ENCODE measurements at places on chromosomes 13 and 19.
A peak's percentile ranks its signal among the peaks of the same experiment; 100 is the strongest.

DNA sequence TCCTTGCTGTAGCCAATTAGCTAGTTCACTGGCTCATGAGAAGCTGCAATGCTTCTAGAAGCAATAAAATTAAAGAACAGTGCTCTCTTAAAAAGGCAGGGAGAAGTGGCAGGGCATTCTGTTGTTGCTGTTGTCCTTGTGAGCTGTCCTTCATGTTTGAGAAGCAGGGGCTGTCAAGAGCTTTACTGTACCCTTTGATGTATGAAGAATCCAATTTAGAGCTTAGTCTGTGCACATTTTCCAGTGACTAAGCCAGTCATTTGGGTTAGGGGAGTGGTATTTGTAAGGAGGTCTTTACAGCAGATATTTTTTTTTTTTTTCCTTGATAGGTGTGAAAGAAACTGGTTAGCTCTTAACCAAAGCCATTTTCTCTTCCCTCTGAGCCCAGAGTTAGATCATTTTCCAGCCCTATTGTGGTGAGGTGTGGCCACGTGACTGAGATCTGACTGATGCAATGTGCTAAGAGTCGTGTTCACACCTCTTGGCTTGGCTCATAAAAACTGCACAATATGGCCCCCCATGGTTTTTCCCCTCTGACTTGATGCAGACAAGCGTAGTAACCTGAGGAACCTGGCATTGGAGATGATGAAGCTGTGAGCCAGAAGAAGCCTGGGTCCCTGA, 309.6 kb upstream of the TMTC4 start:
- no peak for DNase-seq

DNA sequence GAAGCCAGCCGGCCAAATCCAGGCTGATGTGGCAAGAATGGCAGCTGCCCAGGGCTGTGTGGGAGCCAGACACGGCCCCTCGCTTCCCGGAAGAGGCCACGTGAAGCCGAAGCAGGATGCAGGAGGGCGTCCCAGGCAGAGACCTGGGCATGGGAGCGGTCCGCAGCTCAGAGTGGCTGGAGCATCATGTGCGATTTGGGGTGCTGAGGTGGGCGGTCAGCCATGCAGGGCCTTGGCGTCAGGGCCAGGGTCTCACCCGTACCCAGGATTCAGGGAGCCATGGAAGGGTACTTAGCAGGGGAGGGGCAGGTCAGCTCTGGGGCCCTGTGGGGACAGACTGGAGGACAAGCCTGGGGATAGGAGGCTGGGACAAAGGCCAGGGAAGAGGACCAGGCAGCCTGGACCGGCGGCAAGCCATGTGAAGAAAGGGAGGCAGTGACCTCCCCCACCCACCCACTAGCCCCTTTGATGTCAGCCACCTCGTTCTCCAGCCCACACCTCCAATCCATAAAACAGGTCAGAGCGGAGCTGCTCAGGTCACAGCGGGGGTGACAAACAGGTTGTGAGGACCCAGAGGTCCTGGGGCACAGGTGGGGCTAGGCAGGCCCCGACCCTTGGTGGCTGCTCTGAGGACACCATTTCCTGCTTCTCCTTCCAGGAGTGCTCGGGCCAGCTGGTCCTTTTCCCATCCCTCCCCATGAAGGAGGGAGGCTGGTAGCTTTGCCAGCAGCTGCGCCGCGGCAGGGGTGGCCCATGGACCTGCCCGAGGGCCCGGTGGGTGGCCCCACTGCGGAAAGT, 2.3 kb downstream of the KASH5 start:
- no peak for DNase-seq

DNA sequence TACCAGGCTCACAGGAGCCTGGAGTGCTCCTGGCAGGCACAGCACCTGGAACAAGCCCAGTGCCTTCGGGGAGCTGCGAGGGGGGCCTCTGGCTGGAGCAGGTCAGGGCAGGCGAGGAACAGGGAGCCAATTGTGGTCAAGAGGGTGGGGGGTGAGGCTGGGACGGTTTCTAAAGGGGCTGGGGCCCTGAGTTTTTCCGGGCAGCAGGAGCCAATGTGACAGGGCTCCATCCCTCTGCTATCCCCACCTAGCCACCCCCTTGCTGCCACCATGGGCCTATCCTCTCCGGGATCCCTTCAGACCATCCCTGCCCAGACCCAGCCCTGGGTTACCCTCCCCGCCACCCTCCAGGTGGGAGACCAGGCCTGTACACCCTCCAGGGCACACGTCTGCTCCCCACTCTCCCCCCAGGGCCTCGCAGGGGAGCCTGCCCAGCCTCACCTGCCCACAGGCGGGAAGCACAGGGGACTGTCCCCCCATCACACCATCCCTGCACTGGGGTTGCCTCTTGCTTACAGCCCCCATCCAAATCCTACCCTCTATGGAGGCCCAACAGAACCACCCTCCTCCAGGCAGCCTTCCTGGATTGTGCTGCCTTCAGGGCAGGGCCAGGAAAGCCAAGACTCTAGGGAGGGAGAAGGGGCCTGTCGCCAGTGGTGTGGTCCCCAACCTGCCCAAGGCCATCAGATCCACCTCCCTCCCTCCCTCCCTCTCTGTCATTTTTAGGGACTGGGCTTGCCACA, 121.0 kb downstream of the URI1 start:
- no peak for DNase-seq

DNA sequence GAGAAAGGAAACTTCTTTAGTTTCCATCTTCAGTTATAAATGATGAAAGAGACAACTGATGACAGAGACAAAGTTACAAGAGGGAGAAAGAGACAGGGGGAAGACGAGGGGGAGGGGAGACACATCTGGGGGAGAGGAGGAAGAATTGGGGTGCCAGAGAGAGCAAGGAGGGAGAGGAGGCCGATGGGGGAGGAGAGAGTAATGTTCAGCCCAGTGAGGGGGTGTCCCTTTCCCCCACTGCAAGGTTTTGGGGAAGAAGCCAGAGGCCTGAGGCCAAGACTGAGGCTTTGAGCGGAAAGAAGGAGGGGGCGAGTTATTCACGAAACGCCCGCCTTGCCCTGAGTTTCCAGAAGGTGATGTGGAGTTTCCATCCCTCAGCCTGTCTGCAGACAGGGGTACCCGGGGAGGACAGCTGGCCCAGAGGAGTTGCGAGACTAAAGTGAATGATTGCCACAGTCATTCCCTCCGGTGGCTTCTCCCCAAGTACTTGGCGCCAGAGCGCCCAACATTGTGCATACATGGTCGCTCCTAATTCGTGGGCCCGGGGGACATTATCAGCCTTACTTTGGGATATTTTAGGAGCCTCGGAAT, 558 bp upstream of the PPAN start:
- peak; percentile 94 for DNase-seq

- DNase-seq, result peak; percentile 53
Observed at GRCh38 chr13:32246468-32246867, 68.7 kb downstream of the ZAR1L start.

GRCh38 chr19:37975071-37975470, 68.1 kb downstream of the SIPA1L3 start:
- no peak for DNase-seq

DNA sequence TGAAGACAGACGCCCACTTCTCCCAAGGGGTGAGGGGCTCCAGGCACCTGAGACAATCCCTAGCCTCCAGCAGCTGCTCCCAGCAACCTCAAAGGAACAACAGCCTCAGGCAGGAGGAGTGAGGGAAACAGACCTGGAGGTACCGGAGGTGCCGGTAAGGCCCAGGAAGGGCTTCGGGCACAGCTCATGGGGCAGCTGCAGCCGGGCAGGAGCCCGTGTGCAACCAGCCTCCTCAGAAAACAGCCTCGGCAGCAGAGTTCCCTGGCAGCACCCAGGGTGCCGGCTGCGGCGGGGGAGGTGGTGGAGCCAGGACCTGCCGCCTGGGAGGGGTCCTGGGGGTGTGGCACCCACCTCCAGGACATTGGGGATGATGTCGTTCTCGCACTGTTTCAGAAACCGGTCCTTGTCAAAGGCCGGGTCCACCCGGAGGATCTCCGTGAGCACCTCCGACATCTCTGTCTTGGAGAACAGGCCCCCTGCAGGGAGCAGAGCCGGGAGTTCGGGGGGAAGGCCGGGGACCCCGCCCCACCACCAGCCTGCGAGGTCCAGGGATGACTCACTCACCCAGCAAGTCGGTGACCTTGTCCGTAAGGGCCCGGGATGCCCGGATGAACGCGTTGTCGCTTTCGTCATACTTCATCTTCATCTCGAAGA, 6.5 kb upstream of the CTXN1 start:
- peak; percentile 1 for DNase-seq

DNA sequence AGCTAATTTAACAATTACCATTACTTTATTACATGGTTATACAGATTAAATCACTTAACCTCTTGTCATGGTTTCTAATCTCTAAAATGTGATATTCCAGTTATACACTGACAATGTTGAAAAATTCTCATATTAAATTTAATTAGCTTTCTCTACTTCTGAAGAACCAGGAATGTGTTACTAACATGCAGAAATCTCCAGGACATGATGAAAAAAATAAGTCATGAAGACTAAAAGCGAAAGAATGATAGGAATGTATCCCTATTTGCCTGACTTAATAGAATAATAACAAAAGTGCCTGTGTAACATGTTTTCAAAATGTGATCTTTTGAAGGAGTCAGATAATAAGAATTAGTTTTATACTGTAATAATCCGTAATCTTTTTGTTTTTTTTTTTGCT, 2823.7 kb upstream of the PCDH20 start:
- DNase-seq, result peak; percentile 1

DNA sequence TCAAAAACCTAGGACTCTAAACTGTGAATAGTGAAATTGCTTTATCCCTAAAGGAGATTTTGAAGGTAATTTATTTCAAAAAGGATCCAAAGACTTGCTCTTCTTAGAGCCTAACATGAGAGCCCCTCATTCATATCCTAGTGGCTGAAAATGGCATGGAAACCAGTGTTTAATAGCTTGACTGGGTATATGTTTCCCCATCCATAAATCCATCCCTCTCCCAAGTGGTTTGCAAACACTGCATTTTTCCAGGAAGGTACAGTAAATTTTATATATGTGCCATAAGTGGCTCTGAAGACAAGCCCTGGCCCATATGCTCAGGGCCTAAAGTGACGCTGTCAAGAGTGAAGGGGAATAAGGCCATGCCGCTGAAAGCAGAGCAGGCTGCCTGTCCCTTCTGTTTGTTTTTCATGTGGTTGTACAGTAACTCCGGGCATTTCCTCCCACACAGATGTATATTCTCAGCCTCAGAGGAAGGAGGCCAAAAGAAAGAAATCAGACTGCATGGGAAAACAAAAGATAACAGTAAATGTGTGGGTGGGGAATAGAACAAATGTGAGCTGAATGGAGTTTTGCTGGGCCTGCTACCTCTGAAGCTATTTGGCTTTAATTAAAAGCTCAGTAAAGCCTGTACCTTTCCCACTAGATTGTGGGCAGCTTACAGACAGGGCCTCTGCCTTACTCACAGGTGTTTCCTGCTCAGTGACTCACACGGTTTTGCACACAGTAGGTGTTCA, 181.9 kb downstream of the PCDH9 start:
- DNase-seq, result peak; percentile 22

DNA sequence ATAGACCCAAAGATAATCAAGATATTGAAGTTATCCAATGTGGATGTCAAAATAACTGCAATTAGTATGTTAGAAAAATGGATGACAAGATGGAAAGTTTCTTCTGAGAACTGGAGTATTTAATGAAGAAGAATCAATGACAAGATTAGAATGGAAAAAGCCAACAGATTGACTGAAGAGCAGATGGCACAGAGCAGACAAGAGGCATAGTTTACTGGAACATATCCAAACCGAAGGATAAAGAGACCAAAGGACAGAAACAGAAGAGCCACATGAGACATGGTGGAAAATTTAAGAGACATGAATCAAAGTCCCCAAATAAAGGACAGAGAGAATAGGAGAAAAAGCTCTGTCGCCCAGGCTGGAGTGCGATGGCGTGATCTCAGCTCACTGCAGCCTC, 89.6 kb upstream of the RXFP2 start:
- DNase-seq, result no peak

GRCh38 chr13:48246102-48246501, 13.1 kb downstream of the ITM2B start:
- no peak for DNase-seq

- no peak for DNase-seq
Observed at GRCh38 chr13:98216711-98217285, 39.7 kb upstream of the RNF113B start.

DNA sequence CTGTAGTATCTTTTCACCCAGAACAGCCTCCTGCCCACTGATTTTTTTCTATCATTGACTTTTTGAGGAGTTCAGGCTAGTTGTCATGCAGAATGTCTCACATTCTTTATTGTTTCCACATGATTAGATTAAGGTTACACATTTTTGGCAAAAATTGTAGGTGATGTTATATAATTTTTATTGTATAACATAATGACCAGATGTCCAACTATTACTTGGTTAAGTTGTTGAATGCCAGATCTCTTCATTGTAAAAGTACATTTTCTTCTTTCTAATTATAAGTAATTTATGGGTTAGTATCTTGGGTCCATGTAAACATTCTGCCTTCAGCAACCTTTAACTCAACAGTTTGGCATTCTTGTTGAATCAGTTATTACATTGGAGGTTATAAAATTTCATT, 138.4 kb downstream of the POSTN start:
- DNase-seq, result peak; percentile 87

- peak; percentile 27 for DNase-seq
Observed at GRCh38 chr19:5338656-5339197, 1.9 kb downstream of the PTPRS start.

DNA sequence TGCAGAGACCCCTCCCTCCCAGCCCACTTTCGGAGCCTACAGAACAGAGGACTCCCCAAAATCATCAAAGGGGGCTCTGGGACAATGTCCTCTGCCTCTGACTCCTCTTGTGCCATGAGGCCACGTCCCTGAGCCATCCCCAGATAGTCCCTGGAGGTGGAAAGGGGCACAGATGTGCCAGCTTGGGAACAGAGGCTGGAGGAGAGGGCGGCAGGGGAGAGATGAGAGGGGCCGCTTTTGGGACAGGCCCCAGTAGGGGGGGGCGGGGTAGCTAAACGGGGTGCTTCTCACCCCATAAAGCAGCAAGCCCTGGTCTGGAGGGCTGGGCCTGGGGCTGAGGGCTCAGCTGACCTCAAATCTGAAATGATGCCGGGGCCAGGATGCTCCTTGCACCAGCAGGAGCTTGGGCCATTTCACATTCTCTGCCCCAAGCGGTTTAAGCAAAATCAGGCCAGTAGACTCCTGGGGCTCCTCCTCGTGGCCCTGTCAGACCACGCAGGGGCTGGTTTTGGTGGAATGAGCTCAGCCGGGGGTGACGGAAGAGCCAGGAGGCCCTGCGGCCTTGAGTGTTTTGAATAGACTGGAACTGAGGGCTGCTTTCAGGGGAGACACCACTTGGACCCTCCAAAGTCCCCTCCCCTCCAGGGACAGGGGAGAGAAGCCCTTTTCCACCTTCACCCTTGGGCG, 27.1 kb downstream of the ONECUT3 start:
- DNase-seq, result no peak

DNA sequence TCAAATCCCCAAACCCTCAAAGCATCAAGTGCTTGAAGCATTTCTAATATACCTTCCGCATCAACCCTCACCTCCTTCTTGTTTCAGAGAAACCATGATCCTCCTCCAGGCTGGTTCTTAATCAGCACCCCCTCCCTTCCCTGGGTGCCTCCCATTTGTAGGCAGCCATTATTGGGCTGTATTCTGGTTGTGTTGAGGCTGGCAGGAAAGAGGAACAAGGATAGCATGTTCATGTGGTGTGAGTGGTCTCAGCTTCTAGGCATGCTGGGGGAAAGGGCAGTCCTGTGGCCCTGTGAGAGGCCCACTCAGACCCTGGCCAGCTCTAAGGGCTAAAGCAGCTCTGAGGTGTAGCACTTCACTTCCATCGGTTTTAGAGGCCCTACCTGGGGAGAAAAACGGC, 18.9 kb upstream of the TRIM13 start:
- DNase-seq, result no peak

Measured in muscle of leg (tissue), 16 donors.